ENCODE measurements at places on chromosomes 7 and 10. TPM values are rescaled to one million over a fixed set of nuclear protein-coding genes. Genes with fewer than 3 reads are reported as not detected.
A peak's percentile ranks its signal among the peaks of the same experiment; 100 is the strongest.

GRCh38 chr7:131843898-131844331 is 287.5 kb upstream of the PODXL start:
- DNase-seq = peak; percentile 76

GRCh38 chr10:31419394-31420063 is 100.5 kb downstream of the ZEB1 start:
- no peak for DNase-seq

DNA sequence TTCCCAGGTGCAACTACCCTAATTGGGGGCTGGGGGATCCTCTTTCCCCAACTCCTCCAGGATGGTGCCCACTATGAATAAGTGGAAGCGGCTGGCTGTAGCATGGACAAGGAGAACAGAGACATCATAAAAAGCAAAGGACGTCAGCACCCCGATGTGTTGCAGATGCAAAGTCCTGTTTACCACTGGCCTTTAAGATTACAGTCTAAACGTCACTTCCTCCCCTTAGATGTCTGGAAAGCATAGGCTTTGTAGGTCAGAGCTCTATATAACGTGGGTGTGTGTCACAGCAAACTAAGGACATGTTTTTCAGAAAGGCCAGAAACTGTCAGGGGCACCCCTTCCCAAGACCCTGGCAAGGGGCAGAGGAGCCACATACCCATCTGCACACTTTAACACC is 7.9 kb downstream of the COBL start:
- DNase-seq = no peak

- no peak for DNase-seq
Observed at GRCh38 chr10:11245981-11246590, 228.4 kb downstream of the CELF2 start.

- peak; percentile 56 for DNase-seq
Observed at GRCh38 chr10:91909117-91909677, at the start of gene FGFBP3. TSS of gene FGFBP3 (minus strand) at chr10:91909486. CDS start at chr10:91908969, 517 bp downstream.

Gene CHST15
- not detected for total RNA-seq

Gene PTPN20
- not detected for total RNA-seq
